ENCODE measurements at places on chromosomes 2 and 18. TPM values are rescaled to one million over a fixed set of nuclear protein-coding genes. Genes with fewer than 3 reads are reported as not detected.

DNA sequence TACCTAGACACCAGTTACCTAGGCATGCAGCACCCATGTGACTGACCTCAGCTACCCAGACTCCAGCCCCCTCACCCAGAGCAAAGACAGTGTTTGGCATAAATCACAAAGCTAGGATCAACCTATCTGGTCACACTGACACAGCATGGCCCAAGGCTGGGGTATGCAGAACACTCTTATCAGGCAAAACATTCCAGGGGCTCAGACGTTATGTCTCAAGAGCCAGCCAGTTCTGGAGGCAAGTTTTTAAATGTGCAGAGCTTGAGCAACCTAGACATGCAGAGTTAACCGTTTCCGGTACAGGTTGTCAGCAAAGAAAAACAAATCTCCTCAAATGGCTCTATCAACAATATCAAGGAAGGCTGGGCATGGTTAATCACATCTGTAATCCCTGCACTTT lies 92.8 kb downstream of the AP1S3 start:
- DNase-seq, result no peak

DNA sequence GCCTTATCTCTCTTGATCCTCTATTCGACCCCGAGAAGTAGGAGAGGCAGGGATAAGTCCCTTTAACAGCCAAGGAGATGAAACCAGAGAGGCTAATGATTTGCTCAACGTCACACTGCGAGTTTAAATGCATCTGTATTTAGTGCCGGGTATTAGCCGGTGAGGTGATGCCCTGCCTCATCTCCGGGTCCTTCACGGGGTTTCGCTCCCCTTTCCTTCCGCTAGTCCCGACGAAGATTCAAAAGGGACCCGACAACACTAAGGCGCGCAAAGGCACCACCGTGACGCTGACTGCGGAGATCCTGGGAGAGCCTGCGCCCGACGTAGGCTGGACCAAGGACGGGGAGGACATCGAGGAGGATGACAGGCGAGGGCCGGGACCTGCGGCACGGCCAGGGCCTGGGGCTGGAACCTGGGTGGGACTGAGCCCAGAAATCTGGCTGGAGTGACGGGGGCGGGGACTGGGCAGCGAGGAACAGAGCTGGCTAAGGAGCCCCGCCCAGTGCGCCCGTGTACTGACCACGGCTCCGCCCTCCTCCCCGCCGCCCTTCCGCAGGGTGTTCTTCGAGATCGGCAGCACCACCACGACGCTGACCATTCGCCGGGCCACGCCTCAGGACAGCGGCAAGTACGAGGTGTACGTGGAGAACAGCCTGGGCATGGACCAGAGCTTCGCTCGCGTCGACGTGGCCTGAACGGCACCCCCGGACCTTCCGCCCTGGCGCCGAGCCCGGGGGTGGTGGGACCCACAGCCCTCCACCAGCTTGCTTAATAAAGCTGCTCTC lies 1.0 kb upstream of the GMPPA start:
- peak; percentile 90 for DNase-seq

OBSL1 gene
- 43.6 TPM for total RNA-seq

- no peak for DNase-seq
These were observed 173.0 kb upstream of the ALKAL2 start for GRCh38 chr2:460861-461260.

- no peak for DNase-seq
These were observed 34.1 kb upstream of the GCC2 start for GRCh38 chr2:108414945-108415344.

ITGA4 gene
- total RNA-seq, result 2.3 TPM

ATP5F1A gene
- 314 TPM for total RNA-seq

DNA sequence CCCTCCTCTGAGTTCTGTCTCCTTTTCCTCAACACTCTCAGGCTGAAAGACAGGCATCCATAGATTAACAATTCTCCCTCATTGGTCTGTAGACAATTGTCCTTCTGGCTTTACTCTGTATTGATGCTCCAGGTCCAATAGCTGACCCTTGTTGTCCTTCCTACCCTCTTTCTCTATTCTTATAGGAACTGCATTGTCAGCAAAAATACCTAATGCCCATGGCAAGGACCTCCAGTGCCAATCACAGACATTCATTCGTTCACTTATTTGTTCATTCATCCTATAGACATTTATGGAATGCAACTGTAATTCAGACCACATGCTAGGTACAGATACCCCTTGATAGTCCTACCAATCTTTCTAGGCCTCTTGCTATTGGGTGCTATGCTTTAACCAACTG lies 69.8 kb upstream of the DTNA start:
- no peak for DNase-seq

DNA sequence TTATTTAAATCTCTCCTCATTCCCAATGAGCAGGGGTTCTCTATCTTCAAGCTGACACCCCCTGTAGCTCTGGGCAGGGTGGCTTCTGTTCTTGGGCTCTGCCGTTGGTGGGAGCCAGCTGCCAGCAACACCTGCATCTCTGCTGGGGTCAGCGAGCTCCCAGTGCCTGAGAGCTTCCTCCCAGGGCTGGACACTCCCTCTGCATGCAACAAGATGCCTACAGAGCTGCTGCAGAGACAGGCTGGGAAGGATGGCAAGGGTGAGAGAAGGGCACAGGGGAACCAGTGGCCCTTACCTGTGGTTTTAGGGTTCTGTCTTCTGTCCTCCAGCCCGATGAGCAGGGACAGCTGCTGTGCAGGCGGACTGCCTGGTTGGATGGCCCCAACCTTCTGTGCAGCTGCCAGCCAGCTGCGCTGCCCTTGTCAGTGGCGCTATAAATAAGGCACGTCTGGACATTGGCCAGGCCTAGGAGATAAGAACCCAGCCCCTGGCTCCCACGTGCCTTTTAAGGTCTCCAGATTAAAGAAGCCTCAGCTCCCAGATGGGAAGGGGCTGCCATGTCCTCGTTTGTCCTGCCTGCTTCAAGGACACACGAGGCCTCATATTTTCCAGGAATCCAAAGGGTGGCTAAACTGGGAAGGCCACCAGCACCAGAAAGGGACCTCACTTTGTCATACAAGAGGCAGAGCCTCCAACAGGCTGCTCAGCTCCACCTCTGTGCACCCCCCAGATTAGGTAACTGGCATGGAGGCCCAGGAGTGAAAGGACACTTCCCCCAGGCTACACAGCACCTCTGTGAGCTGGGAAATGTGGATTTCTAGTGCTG lies 39.5 kb upstream of the FHL2 start:
- no peak for DNase-seq

DNA sequence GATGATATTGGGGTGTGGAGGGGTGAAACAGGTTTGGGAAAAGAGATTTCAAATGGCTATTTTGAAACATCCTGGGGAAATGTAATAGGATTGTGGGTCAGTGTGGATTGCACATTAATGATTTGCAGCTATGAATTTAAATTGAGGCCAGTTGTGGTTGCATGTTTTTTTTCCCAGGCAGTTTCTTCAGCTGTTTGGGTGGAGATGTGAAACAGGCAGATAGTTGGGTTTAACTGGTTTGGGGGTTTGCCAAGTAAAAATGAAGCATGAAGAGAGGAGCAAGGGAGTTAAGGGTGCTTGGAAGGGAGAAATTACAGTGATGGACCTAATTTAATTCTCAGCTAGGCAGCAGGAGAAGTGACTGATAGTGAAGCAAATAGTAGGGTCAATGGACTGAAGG lies 16.8 kb downstream of the GPD2 start:
- no peak for DNase-seq

IL18R1 gene
- total RNA-seq, result 7.6 TPM

GRCh38 chr2:85560812-85561279 lies 447 bp downstream of the GGCX start:
- DNase-seq, result no peak

NCK2 gene
- total RNA-seq, result 6.3 TPM

DNA sequence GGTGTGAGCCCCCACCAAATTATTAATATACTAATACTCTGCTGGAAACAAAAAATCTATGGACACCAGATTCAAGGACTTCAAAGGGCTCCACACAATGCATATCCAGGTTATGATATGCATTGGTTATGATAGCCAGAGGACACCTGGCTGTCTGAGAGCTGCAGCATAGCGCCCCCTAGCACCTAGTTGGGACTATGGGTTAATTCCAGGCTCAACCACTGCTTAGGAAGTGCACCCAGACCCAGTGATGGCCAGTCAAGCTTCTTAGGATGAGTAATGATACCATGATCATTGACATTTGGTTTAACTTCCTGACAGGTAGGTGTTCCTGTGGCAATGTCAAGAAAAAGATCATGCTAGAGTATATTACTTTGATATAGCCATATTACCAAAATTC lies 3.8 kb upstream of the FRZB start:
- no peak for DNase-seq

DNA sequence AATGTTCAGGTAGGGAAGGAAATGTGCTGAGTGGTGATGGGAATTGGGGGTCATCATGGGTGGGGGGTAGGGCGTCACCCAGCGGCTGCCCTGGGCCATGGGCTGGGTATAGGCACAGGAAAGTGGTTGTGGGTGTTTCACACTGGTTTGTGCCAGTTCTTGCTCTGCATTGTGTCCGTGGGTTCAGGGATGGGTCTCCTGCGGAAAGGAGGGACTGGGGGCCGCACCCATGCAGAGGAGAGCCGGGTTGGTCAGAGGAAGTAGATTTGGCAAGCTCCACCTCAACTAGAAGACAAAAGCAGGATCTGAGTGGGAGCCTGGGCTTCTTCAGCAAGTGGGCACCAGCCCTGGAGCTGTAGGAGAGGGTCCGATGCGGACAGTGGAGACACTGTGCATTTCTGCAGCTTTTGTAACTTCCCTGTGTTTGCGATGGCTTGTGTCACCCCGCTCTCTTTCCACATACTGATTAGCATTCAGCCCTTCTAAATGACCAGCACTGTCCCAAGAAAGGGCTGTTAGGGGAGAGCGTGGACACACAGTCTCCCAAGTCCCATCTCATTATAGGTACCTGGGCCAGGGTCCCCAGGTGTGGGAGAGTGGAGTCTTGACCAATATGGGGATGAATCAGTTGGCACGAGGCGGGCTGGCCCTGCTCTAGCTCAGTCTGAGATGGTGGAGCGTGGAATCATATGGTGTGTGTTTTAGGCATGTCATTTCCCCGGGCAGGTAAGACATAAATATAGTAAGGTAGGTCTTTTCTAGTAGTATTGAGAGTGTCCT lies 67.2 kb downstream of the LRRFIP1 start:
- DNase-seq, result peak; percentile 44

GRCh38 chr2:187093771-187094412 lies 244.9 kb upstream of the ZSWIM2 start:
- no peak for DNase-seq

CCDC85A gene
- 0.08 TPM for total RNA-seq

- DNase-seq, result no peak
These were observed 38.5 kb downstream of the ASAP2 start for GRCh38 chr2:9244985-9245544.

CNTNAP5 gene
- not detected for total RNA-seq

DNA sequence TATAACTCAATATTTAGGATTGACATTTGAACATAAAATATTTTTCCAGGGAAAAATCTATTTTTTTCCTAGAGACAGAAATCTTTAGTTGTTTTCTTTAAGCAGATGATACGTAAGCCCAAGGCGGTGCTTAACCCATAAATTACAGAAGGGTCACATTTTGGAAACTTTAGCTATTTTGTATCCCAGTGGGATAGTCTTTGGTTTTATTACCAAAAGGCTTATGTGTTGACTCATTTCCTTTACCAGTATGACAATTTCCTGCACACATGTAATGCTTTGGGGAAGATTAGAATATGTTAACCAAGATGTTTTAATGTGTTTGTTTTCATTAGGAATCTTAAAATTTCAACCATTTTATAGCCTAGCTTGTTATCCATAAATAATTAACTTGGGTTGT lies 24.8 kb downstream of the DYNC1I2 start:
- no peak for DNase-seq

DNA sequence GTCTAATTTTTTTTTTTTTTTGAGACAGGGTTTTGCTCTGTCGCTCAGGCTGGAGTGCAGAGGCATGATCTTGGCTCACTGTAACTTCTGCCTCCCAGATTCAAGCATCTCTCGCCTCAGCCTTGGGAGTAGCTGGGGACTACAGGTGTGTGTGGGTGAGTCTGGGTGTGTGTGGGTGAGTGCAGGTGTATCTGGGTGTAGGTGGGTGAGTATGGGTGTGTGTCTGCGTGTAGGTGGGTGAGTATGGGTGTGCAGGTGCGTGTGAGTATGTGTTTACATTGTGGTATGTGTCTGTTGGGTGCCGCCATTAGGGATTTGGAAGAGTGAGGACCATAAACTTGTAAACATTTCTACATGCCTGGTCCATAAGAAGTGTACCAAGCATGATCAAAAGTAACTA lies 1.5 kb upstream of the RAB6C start:
- DNase-seq, result no peak

SERPINB7 gene
- total RNA-seq, result not detected

DNA sequence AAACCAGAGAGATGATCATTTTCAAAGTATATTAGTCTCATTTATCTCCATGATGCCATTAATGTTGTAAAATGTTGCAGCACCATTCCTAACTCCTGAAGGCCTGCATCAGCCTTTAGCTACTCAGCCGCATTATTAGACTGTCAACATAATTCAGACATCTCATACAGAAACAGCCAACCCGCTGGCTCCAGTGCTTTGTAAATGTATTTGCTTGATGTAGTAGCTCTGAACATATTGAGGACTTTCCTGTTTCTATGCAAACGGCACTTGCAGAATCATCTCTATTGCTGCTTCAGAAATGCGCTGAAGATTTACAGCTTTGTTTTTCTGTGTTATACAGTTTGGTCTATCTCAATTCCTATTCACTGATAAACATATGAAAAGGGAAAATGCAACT lies 372.2 kb downstream of the DSEL start:
- no peak for DNase-seq

CAVIN2 gene
- 8.6 TPM for total RNA-seq

GRCh38 chr2:11280713-11281112 lies 63.7 kb downstream of the ROCK2 start:
- no peak for DNase-seq
